Substantia nigra (tissue), 51 donors: ENCODE measurements at places on chromosomes 5 and 9.

- DNase-seq, result no peak
Observed at GRCh38 chr9:32855752-32856151, 72.4 kb downstream of the TMEM215 start.

DNA sequence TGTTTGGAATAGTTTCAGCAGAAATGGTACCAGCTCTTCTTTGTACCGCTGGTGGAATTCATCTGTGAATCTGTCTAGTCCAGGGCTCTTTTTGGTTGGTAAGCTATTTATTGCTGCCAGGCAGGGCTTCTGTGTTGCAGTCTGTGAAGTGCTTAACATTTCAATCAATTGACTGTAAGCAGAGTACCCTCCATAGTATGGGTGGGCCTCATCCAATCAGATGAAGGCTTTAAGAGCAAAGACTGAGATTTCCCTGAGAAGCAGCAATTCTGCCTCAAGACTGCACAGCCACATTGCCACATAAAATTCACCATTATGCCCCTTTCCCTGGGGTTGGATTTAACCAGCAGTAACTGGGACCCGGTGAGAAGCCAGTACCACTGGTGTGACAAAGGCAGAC lies 98.9 kb upstream of the ICE1 start:
- DNase-seq, result no peak

DNA sequence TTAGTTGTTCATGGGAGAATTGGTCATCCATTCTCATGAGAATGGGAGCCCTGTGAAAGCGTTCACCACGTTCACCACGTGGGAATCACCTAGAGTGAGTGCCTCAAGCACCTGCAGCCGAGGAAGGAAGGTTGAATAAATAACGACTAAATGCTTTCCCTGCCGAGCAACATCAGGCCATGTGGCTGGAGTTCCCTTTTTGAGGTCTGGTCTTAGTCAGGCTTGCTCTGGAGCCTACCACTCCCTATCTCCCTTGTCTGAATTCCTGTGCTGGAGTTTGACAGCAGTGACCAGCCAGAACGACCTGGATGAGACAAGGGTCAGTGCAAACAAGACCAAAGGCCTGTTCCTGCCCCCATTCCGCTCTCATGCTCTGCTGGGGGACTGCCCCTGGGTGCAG lies 28.5 kb downstream of the KCNMB1 start:
- DNase-seq, result no peak

- DNase-seq, result no peak
Observed at GRCh38 chr9:71854811-71855210, 56.2 kb downstream of the ABHD17B start.

DNA sequence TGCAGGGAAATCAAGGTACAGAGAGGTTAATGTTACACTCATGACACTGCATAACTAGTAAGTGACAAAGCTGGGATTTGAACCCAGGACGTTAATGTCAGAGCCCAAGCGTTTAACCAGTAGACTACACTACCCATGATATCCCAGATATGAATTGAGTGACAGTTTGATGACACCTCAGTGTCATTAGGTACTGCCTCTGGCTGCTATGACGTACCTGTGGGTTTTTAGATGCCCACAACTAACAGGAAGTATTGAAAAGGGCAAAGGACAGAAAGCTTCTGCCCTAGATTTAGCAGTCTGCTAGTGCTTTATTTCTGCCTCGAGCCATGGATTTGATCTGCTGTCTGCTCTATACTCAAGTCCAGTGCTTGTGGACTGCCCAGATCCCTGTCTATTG lies 56.2 kb downstream of the GLRA1 start:
- no peak for DNase-seq
